NCI-H1417 (cell line): ENCODE measurements at places on chromosomes 6 and 20.

DNA sequence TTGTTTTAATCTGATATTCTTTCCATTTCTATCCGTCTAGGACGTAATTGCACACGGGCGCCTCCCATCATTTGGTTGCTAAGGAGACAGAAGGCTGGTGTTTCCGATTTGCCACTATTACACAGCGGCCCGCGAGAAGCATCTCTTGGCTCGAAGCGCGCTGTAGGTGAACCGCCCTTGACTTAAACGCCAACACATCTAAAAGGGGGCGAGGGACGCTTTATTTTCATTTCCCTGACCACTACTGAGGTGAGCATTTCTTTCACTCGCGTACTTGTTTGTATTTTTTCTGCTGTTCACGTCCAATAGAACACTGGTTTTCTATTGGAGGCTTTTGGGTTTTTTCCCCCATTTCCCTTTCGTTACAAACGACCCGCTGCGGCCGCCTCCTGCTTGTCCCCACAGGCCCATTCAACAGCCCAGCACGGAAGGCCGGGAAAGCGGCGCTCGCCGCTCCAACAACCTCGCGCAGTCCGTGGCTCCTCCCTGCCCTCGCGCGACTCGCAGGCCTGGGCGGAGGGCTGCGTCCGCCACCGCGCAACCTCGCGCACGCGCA, 505 bp upstream of the WRNIP1 start:
- DNase-seq, result peak; percentile 70

DNA sequence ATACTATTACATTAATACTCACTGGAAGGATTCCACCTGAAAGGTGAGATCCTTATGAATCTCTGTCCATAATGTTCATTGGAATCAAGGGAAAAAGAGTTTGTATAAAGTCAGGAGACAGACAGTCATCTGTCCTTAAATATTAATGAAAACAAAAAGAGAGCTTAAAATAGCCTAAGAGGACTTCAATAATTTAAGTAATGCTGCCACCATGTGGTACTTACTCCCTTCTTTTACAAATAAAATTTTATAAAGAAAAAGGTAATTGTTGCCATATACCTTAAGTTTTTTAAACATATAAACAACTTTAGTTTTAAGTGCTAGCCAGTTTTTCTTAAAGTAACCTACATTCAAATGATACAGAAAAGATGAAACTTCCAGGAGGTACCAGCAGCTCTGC, 5.1 kb downstream of the BLOC1S5 start:
- DNase-seq, result no peak

GRCh38 chr6:75481936-75482593, 11.5 kb downstream of the FILIP1 start:
- DNase-seq, result no peak

DNA sequence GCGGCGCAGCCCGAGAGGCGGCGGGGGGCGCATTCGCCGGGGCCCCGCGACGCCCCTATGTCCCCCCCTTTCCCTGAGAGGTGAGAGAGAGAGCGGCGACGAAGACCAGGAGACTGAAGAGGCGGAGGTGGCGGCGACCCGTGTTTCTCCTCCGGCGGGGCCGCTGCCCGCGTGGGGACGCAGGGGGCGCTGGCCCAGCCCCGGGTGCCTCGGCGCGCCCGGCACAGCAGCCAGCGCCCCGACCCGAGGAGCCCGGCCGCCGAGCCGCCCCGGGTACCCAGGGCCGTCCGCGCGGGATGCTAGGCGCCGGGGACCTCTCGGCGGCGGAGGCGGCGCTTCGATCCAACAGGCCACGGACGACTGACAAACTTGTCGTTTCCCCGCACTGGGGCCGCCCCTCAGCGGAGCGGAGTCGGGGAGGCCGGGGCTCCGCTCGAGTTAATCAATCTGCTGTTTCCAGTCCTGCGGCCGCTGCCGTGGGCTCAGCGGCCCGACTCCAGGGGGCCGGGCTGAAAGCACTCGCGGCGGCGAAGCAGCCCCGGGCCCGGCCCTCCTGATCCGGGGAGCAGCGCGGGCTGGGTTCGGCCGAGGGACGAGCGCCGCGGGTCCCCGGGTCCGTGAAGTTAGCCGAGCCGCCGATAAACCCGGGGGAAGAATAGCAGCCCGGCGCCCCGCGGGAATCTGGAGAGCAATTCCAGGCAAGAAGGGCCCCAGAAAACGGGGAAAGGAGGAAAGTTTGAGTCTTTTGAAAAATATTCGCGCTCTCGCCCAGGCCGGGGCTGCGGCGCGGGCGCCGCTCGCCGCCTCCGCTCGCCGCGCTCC, 631 bp downstream of the MDGA1 start:
- peak; percentile 31 for DNase-seq

DNA sequence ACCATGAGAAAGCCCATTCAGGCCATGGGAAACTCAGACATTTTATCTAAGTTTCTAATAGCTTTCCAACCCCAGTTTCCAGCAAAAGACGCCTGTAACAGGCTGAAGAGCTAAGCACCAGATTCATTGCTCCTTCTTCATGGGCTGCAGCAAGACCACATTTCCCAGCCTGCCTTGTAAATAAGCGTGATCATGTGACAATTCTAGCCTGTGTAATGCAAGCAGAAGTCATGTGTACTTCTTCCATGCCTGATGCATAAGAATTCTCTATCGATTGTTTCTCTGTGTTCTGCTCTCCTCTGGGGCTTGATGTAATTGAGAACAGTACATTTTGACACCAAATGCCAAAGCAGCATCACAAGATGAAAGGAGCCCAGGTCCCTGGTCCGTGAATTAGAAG, 6.8 kb downstream of the PCSK2 start:
- no peak for DNase-seq

GRCh38 chr6:130578713-130579112, 212.9 kb downstream of the TMEM200A start:
- DNase-seq, result no peak

GRCh38 chr6:89311853-89312531, 3.1 kb downstream of the GABRR2 start:
- DNase-seq, result peak; percentile 5

DNA sequence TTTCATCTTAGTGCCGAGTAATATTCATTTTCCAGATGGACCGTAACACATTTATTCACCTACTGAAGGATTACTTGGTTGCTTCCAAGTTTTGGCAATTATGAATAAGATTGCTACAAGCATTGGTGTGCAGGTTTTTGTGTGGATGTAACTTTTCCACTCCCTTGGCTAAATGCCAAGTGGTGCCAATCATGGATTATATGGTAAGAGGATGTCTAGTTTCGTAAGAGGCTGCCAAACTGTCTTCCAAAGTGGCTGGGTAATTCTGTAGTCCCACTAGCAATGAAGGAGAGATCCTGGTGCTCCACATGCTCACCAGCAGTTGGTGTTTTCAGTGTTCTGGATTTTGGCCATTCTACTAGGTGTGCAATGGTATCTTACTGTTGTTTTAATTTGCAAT, 117.1 kb downstream of the IRF4 start:
- no peak for DNase-seq

DNA sequence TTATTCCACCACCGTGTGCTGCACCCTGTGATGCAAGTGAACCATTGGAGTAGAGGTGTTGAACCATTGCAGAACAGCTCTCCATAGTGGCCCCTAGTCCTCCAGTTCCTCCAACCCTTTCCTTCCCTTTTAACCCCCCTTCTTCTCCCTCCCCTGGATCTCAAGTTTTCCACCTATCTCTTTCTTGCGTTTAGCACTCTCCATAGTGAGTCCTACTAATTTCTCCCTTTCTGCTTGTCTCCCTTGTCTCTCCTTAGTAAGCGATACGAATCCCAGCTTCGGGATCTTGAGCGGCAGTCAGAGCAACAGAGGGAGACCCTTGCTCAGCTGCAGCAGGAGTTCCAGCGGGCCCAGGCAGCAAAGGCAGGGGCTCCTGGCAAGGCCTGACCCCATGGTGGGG, 1.1 kb downstream of the PFDN6 start:
- DNase-seq, result no peak

DNA sequence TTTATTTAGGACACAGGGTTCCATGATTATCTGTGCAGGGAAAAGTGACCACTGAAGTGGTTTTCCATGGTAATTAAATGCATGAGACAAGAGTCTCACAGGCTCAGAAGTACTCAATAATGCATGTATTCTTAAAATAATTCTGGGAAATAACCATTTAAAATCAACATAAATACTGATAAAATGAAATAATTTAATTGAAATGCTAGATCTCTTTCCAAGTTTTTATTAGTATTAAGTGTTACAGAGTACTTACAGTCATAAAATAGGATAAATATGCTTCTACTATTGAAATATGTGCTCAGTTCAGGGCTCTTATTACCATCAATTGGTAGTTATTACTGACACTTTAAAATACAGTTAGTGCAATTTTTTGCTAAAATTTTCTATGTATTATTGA, 916.0 kb upstream of the GJE1 start:
- no peak for DNase-seq

DNA sequence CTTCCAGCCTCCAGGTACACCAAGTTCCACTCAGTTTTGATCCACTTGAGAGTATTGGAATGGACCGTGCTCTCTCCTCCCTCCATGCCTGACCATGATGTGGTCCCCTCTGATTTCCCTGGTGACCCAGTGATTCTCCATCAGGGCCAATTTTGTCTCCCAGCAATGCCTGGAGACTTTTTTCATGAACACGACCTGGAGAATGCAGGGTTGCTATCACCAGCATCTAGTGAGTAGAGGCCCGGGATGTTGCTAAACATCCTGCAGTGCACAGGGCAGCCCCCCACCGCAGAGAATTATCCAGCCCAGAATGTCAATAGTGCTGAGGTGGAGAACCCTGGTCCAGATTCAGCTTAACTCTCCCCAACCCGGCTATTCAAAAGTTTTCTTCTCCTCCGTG, 134.0 kb upstream of the RREB1 start:
- no peak for DNase-seq

DNA sequence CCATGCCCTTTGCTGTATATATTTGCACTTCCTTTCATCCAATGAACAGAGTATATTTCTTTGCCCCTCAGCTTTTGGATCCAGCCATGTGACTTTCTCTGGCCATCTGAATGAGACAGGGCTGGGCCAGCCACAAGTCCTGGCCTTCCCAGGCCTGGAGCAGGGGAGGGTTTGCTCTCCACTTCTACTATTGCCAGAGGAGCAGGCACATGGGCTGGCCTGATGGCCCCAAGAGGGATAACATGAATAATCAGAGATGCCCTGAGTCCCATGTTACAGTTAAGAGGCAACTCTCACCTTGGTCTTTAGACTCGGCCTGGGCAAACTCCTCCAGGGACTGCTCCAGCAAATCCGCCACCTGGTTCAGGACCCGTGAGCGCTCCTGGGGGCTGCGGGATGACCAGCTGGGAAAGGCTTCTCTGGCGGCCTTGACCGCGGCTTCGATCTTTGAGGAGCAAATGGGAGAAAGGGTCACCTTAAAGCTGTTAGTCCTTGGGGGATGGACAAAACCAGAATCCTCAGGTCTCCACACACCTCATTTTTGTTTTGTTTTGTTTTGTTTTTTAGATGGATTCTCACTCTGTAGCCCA, 6.3 kb downstream of the ALDH8A1 start:
- no peak for DNase-seq

GRCh38 chr6:5280920-5281319, 19.6 kb downstream of the FARS2 start:
- no peak for DNase-seq

DNA sequence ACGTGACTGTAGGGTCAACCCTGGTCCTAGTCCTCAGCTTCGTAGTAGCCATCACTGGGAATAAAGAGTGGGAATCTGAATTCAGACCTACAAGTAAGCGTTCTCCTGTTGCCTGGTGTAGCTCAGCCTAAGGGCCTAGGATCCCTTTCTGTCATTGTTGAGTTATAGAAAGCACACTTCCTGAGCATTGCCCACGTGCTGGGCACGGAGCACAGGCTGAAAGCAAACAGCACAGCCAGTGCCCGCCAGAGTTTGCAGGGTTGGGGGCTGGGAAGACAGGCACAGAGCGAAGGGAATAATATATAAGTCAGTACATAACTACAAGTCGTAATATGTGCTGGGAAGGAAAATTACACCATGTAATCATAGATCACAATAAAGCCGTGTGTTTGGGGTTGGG, 166.3 kb downstream of the TBXT start:
- no peak for DNase-seq

DNA sequence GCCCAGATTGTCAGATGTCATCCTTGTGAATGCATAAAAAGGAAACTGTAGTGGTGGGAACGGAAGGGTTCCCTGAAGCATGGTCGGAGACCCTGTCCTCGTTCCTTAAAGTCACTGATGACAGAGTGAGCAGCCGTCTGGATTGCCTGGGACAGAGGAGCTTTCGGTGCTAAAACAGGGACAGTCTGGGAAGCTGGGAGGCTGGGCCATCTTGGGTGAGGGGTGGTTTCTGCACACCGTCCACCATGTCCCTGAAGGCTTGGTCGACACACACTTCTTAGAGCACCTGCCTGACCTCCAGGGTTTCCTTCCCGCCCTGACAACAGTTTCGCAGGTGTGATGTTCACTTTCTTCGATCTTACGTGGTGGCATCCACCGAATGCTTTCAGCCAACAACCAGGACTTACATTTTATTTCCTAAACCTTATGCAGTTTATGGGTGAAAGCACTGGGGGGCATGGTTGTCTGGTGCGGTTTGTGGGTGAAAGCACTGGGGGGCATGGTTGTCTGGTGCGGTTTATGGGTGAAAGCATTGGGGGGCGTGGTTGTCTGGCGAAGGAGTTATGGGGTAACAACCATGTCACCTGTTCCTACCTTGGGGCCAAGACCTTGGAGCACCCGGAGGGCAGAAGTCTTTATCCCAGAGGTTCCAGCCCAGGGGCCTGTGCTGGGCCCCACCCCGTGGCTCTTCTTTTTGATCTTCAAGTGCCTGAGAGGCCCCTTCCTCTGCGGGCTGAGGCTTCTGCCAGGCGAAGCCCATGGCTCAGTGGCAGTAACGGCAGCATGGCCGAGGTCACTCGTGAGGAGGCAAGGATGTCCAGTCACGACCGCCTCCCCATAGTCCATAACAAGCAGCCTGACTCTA, 81.7 kb upstream of the FRMD1 start:
- no peak for DNase-seq

GRCh38 chr20:57653546-57653900, 33.3 kb upstream of the ZBP1 start:
- no peak for DNase-seq

DNA sequence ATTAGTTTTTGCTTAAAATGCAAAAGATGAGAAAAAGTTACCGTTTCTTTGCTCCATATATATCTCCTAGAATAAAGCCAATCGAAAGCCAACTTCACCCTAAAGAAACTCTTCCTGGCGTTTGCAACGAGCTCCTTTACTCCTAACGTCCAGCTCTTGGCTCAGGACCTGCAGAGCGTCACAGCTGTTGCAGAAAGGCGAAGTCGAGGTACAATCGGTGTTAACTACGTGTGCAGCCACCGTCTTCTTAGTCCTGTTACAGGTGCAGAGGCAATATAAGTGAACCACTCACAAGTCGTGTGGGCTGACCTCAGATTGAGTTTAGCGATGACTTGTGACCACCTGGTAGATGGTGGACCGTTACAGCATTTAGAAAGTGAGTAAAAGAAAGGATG, 113.1 kb downstream of the TRIM27 start:
- DNase-seq, result no peak

- DNase-seq, result no peak
These were observed 177.3 kb downstream of the ID4 start for GRCh38 chr6:20014508-20014907.

DNA sequence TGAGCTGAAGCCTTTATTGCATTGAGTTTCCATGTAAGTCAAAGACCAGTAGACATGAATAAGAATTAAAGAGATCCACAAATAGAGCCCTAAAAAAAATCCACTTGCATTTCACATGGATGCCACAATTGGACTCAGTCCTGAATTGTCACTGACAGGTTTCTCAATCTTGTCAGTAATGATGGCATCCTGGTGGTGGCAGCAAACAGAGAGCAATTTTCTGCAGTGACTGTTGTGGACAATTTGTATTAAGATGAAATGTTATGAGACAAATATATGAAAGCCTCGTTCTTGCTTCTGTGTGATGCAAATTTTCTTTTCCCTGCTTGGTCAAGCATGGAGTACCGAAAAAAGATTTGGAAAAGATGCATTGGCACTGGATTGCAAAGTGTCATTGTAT, 278.9 kb downstream of the SAMD5 start:
- peak; percentile 5 for DNase-seq
